ENCODE measurements at places on chromosomes 5 and 9.

GRCh38 chr9:130287736-130288135, 22.2 kb downstream of the HMCN2 start:
- DNase-seq = no peak

GRCh38 chr5:88889189-88890069, 6.4 kb upstream of the MEF2C start:
- peak; percentile 9 for DNase-seq

- DNase-seq = no peak
Measured at GRCh38 chr9:136011703-136012496, 50.7 kb upstream of the UBAC1 start.

GRCh38 chr5:100826133-100826532, 76.9 kb downstream of the ST8SIA4 start:
- DNase-seq = no peak

DNA sequence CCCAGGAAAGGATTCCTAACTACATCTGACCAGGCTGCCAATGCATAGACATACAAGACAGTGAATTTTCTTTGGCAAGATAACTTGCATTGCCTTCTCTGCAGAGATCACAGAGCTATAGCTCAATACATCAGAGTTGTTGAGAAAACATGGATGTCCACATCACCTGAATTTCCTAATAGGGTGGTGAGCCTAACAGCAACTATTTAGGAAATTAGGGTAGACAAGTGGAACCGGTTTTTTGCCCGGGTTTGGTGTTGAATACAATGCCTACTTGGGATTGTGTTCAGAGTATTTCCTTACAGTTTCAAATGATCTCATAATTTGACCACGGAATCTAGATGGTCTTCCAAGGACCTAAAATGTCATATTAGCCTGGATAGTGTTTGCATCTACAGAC, 262.7 kb downstream of the KIF4B start:
- DNase-seq = peak; percentile 93

DNA sequence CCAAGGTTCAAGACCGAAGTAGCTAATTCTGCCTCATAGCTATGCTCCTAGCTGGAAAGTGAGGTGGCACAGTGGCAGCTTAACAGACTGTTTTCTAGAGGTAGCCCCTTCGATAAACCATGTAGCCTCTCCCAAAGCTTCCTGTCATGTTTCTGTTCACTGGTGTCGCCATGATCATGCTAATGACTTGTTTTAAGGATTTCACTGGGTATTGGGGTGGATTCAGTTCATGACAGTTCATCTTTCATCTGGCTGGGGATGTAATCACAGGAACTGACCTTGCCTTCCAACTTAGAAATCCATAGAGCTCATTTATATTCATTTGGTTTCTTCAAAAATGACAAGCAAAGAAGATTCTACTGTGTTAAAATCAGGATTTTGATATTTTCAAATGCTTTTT, 9.4 kb downstream of the POU5F2 start:
- no peak for DNase-seq

DNA sequence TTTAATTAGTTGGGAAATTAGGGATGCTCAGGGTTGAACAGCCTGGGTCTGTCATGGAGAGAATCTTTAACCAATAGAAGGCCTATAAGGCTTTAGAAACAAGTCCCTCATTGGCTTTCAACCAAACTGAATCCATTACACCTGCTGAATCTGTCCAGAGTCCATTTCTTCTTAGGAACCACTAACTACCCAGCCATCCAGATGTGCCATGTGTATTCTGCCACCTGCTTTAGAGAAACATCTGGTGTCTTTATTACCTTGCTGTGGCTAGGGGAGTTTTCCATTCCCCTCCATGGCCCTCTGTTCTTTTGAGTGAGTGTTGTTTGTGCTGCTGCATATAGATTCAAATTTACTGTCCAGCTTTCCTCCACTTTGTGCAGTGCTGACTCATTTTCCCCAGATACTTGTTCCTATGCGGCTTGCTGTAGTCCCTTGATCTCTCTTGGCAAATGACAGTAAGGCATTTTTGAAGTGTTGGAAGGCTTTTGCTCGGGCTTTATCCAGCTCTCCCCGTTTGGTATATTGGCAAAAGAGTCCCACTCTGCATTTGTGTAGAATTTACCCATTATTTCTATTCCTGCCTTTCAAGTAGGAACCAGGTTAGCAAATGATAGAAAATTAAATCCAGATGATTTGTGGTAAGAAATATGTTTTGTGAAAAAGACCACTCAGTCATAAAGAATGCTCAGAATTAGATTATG, 54.6 kb downstream of the NLN start:
- no peak for DNase-seq

DNA sequence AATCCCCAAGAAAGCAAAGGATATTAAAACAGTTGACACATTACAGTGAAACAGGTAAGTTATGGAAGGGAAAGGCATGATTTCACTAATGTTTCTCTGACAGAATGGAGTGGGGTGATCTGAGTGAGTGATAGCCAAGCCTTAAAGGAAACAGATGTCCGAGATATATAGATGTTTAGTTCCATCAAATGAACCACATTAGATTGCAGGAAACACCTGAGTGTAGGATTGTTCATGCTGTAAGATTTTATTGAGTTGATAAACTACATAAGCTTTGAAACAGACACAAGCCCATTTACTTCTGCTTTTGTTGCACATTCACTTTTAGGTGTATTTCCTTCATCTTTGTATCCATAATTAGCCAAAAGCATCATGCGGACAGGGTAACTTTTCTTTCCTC, 167.1 kb upstream of the PPP1R2B start:
- DNase-seq = no peak

- peak; percentile 60 for DNase-seq
Measured at GRCh38 chr9:76403352-76403751, 9.1 kb upstream of the RFK start.

DNA sequence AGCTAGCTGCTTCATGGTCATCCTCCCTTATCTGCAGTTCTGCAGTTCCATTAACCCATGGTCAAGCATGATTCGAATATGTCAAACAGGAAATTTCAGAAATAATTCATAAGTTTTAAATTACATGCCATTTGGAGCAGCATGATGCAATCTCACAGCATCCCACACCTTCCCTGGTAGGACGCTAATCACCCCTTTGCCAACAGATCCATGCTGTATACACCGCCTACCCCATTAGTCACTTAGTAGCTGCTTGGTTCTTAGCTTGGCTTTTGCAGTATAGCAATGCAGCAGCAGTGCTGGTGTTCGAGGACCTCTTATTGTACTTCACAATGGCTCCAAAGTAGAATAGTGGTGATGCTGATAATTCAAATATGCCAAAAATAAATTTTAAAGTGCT, 739.7 kb upstream of the CDH9 start:
- peak; percentile 32 for DNase-seq

DNA sequence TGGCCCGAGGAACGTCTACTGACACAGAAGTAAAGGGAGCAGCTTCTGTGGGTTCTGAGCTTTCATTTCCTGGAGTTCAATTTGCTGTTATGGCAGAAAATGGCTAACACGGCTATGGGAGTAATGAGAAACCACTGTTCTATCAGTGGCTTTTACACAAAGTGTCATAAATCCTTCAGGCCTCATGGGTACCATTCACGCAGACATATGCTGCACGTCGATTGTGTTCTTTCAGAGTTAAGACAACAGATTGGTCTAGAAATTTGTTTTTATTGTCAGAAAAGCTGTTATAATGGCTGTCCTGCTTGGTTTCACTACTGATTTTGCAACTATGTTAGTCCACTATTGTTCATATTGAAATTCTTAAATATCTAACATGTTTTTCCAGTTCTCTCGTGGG, 135.4 kb downstream of the ALDH1A1 start:
- DNase-seq = no peak

DNA sequence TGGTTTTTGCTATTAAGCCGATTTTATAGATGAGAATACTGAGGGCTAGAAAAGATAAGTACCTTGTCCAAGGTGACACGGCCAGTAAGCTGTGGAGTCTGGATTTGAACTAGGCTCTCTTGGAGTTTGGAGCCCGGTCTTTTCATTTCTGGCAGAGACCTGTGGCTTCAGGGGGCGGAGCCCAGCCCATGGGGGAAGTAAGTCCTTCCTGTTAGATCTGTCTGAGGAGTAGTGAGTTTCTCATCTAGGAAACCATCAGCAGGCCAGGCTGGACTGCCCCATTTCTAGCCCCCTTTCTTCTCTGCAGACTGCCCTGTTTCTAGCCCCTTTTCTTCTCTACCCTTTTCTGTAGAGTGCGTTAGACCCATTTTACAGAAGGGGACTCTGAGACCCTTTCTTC, 521 bp upstream of the PTGS1 start:
- DNase-seq = no peak

DNA sequence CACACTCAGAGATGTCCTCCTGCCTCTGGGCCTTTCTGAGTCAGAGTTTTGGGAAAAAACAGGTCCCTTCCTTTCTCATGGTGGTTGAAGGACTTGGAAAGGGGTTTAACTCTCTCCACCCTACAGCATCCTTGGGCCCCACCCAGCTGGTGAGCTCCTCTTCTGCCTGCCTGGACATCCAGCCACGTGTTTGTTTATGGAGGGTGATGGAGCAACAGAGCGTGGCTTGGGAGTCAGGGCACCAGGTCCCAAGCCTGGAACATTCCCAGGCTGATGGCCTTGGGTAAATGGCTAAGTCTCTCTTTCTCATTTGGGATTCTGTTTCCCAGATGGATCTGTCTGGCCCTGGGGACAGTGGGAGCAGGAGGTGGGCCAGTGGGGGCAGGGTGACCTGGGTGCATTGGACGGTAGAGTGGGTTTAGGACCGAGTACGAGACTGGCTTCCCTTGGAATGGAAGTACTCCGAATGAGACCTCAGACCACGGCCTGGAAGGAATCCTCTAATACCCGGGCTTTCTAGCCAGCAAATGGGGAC, 141.1 kb upstream of the IRX2 start:
- DNase-seq = no peak

- peak; percentile 23 for DNase-seq
Measured at GRCh38 chr9:114499528-114499927, 5.7 kb downstream of the WHRN start.

GRCh38 chr5:53601570-53601969, 41.1 kb downstream of the NDUFS4 start:
- peak; percentile 94 for DNase-seq

- DNase-seq = no peak
Measured at GRCh38 chr9:123493627-123494026, 137.6 kb downstream of the CRB2 start.

- DNase-seq = no peak
Measured at GRCh38 chr9:93963969-93964368, 8.8 kb upstream of the BARX1 start.

DNA sequence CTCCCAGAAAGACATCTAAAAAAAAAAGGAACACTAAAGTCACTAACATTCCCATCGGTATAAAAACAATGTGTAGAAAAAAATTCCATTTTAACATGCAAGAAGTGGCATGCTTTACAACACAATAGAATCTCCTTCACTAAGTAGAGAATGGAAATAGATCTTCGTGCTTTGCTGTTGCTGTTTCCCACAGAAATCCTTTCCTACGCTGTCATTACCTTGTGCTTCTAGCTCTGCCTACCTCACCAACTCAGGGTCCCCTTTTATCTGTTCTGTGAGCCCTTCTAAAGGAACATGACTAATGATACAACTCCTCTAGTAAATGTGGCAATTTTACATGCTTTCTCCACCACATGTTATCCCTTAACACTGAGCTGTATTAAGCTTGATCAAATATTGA, 202.9 kb downstream of the MCTP1 start:
- DNase-seq = peak; percentile 33

DNA sequence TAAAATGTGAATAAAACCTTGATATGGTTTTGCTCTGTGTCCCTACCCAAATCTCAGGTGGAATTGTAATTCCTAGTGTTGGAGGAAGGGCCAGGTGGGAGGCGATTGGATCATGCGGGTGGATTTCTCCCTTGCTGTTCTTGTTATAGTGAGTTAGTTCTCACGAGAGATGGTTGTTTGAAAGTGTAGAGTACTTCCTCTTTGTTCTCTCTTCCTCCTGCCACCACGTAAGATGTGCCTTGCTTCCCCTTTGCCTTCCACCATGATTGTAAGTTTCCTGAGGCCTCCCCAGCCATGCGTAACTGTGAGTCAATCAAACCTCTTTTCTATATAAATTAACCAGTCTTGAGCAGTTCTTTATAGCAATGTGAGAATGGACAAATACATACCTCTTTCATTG, 34.9 kb downstream of the TARS1 start:
- DNase-seq = no peak

DNA sequence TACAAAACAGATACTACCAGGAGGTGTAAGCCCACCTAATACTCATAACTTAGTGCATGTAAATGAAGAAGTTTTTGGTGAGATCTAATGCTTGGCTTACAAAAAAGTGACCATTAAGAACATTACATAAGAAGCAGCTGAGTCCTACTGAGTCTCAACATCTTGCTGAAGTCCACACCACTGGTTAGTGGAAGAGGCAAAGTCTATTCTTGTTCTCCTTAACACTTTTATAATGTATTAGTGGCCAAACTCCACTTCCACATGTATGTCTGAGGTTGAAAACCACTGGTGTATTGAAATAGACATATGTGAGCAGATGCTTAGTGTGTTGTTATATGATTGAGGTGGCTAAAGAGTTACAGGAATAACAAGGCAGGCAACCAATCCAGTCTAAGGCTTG, 18.9 kb upstream of the GDA start:
- DNase-seq = no peak

GRCh38 chr5:9324348-9325077, 221.4 kb downstream of the SEMA5A start:
- no peak for DNase-seq

GRCh38 chr5:81213070-81213469, 20.1 kb upstream of the CKMT2 start:
- DNase-seq = peak; percentile 13

- no peak for DNase-seq
Measured at GRCh38 chr5:179191506-179192184, 131.5 kb downstream of the ZNF354C start.

DNA sequence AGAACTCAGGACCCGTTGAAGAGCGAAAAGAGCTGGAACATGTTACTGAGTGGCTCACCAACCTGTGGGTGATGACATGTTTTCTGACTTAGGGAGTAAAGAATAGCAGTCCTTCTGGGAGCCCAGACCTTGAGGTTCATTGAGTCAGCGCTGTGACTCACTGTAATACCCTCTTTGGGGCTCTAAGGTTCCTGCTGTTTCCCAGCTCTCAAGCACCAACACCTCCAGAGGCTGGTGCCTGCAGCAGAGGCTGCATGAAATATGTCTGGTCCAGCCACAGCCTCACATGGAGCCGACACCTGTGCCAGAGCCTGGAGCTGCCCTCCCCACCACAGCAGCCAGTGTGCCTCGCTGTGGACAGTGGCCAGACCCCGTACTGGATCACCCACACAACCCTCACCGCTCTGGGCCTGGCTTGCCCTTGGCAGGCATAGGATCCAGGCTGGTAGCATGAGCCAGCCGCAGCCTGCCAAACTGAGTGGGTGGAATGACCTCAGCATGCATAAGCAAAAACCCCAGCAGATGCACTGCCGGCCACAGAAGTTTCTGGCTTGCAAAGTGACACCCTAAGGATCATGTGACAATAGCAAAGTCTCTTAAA, 143.5 kb upstream of the MRPS30 start:
- DNase-seq = peak; percentile 92

DNA sequence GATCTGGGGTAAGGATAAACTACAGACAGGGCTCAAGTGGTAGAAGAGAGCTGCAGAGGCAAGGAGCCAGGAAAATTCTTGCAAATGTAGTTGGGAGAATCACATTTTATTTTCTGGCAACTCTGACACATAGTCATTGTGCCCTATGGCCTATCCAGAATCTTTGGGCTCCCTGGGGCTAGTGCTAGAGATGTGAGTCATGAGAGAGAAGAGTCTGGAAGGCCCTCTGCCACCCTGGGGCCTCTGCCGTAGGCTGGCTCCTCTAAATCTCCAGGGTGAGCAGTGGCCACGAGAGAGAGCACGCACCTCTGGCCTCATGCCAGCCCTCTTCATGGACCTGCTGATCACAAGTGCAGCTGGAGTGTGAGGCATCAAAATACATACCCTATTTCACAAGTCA, 74.3 kb upstream of the SSBP2 start:
- peak; percentile 70 for DNase-seq

GRCh38 chr9:13367784-13368183, 88.3 kb upstream of the MPDZ start:
- no peak for DNase-seq
